ENCODE measurements at places on chromosomes 2 and 18.

- DNase-seq = no peak
Observed at GRCh38 chr2:71834796-71835195, 312.9 kb downstream of the CYP26B1 start.

DNA sequence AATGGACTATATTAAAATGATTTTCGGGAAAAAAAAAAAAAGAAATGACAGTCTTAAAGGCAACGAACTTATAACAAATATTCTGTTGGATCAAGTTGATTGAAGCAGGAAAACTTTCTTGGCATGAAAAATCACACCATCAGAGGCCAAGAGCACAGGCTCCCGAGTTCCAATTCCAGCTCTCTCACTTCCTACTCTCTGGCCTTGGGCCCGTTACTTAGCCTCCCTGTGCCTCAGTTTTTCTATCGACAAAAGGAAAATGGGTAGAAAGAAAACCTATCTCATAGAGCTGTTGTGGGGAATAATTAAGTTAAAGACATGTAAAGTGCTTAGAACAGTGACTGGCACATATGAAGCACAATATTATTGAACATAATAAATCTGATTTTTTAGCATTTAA, 74.2 kb downstream of the HNRNPLL start:
- DNase-seq = no peak

DNA sequence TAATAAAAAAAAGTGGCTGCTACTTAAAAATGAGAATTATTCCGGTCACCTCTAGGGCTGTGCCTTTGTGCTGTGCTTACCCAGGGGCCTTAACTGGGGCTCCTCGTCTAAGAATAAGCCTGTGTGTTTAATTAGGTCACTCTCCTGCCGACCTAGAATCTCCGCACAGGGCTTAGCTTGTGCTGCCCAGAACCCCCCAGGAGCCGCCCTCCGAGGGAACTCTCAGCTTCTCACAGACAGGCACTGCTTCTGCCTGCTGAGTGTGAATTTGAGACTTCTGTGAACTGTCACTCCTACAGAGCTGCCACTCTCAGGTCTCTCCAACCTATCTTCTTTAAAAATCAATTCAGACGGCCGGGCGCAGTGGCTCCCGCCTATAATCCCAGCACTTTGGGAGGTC, 11.9 kb upstream of the NT5DC4 start:
- no peak for DNase-seq

DNA sequence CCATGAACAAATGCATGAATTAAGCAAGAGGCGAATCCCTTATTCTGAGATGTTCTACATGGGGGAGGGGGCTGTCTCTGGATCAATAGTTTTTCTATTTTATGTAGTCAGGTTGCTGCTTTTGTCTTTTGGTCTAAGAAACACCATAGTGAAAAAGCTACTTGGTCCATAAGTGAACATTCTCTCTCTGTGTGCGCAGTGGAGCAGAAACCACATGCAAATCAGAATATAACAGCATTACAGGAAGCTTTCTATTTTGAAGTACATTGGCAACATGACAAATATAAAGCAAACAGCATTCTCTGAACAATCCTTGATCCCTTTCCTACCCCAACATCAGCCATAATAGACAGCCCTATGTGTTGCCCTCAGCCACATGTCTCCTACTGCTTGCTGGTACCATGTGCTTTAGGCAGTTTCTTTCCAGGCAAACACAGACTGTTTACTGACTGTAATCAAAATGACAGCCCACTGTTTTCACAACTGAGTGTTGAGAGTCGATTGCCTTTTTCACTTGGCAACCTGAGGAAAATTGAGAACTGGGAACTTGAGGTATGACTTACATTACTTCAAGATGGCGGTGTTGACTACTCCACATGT, 10.6 kb downstream of the SCN3A start:
- DNase-seq = no peak

GRCh38 chr2:1584691-1585485, 159.4 kb downstream of the PXDN start:
- DNase-seq = no peak

DNA sequence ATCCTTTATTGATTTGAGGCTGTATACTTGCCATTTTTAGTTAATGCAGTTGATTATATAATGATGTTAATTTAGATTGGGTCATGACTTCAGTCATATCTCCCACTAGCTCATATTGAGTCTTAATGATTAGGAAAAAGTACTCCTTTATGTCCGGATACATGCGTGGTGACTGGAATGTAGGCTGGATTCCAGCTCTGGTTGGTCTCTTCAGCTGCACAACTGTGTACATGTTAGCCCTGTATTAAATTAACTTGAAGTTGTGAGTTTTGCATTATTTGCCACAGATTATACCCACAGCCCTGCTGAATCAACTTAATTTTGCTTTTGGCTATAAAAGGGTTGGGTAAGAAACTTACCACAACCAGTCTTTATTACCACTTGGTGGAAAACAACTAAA, 22.5 kb downstream of the MOB4 start:
- no peak for DNase-seq

DNA sequence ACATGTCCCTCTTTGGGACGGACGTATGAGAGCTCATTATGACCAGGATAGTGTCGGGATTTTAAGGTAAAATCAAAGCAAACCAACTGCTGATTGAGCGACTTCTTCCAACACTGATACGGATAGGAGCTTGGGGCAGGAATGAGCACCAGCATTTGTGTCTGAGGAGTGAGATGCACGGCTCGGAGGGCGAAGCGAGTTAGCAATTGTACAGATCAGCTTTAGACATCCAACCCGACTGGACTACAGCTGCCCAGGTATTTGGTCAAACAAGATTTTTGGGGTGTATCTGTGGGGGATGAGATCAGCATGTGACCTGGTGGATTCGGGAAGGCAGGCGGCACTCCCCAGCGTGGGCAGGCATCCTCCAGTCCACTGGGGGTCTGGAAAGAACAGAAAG, 76.1 kb downstream of the NDUFA10 start:
- no peak for DNase-seq

DNA sequence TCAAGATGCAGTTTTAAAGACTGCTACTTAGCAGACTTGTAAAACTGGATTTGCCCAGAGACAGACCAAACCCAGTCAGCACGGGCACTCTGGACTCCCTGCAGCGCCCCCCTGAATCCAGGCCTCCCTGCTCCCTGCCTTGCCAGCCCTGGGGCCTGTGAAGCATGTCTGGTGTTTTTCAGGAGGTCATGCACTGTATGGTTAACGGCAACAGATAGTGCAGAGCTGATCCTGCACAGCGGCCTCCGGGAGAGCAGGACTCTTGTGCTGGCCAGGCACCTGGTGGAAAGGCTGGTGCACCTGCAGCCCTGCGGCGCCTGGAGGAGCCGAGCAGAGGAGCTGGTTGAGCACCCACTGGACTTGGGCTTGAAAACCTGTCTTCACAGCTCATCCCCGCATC, 30.4 kb downstream of the HDAC4 start:
- DNase-seq = no peak

- no peak for DNase-seq
Observed at GRCh38 chr18:76264198-76264875, 230.7 kb downstream of the ZNF516 start.

DNA sequence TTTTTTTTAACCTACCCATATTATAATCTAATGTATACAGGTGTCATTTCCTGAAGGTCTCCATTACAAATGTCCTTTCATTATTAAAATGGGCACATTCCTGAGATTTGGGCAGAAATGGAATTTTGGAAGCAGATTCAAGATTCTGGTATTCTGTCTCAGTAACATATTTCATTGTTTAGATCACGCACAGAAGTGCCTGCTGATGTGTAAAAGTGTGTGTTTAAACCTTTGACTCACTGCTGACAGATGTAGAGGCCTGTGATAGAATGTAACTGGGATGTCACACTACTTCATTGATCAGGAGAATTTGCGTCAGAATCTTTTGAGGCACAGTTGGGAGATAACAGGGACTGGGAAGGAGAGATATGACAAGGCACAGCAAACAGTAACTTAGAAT, 276.8 kb upstream of the EPAS1 start:
- no peak for DNase-seq

DNA sequence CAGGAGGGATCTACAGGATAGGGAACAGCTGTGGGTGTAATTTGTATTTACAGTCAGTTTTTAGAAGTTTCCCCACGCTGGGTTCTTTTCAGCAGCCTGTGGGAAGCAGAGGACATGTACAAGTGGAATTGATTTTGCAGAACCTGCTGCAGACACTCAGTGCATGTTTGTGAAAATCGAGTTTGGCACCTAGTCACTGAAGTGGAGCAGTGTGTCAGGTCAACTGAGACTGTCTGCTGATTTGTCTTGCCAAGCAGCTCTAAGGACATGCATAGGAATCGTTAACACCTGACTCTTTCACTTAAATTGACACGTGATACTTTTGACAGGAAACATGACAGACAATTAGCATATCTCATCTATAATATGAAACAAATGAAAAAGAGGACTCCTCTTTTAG, 416.6 kb downstream of the TMX3 start:
- DNase-seq = no peak

GRCh38 chr2:238016526-238016925, 44.3 kb upstream of the SCLY start:
- DNase-seq = no peak

DNA sequence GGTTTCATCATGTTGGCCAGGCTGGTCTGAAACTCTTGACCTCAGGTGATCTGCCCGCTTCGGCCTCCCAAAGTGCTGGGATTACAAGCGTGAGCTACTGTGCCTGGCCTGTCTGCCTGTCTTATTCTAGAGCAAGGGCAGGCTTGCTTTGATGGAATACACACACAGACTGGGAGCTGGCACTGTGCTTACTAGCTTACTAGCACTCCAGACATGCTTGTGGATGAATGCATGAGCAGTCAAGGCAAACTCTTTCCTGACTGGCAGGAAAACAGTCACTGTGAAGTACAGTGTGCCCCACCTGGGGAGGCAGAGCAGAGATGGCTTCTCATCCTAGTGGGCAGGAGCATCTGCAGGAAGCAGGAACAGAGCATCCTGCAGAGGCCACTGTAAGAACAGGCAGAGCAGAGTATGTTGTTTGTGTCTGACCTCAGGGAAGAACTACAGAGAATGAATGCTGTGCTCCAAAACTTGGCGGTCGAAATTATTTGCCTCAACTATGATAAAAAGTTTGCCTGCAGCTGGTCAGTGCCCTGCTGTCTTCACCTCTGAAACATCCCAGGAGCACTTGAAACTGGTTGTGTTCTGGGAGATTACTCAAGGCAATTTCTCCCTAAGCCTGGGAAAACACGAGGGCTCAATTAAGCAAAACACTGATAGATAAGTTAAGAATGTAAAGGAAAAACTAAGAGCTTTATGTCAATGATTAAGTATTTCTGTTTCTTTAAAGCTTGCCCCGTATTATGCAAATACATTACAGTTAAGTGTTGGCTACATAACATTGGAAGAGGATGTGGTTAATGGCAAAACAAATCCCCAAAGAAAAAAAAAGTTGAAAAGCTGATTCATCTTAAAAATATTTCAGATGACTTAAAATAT, 102.4 kb downstream of the VAPA start:
- DNase-seq = no peak

All from globus pallidus (tissue), 1 donor.